Stimulated activated CD4-positive, alpha-beta T cell treated with anti-CD3 and anti-CD28 coated beads, Interleukin-12 subunit alpha, Interleukin-12 subunit beta, amount 100 ng/mL, for 4 hours (primary cell): ENCODE measurements at places on chromosomes 4 and X.

DNA sequence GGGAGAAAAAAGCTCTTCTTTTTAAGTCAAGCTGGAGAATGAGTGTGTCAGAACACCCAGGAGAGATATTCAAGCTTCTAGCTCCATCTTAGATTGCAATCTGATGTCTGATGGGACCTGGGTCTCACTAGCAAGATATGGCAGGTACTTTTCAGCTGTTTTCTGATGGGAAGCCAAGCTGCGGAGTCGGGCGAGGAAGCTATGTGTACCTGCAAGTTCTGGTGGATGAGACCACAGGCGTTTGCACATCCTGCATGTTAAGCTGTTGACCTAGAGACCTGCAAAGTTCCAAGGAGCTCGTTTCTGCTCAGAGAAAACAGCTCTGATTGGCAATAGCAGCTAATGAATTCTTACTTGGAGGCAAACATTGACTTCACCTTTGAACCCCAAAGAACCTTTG lies 167.3 kb upstream of the GATB start:
- DNase-seq: no peak

- no peak for DNase-seq
Measured at GRCh38 chr4:176910646-176911045, 117.9 kb upstream of the VEGFC start.

DNA sequence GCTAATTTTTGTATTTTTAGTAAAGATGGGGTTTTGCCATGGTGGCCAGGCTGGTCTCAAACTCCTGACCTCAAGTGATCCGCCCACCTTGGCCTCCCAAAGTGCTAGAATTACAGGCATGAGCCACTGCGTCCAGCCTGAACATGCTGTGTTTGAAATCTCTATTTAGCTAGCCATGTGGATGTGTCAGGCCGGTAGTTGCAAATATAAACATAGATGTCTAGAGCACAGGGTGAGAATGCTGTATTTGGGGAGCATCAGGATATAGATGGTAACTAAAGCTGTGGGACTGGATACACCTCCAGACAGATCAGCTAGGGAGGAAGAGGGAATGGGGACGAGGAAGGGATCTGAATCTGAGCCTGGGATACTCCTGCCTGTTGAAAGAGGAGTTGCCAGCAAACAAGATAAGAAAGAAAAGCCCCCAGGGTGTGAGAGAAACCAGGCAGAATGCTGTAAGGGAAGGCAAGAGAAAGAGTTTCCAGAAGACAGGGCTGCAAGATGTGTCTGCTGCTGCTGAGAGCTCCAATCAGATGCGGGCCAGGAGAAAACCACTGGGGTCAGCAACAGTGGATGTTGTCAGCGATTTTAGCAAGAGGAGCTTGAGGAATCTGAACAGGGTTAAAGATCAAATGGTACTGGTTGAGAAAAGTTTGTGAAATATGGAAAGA lies 177.4 kb downstream of the PALLD start:
- no peak for DNase-seq

- no peak for DNase-seq
Measured at GRCh38 chr4:28310926-28311325, 1450.3 kb downstream of the STIM2 start.

DNA sequence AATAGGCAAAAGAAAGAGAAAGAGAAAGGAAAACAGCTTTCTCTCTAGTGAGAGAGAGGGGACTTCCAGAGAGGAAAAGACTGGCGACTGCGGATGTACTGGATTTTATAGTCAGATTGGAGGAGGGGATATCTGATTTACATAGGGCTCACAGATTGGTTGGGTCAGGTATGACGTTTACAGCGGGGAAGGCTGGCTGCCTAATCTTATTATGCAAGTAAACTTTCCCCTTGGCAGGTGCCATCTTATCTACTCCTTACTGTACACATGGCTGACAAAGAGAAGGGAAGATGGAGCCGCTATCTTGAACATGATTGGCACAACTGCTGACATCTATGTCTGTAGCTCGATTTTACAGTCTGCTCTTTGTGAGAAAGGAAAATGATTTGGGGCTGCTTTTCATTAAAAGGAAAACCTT lies 25.4 kb downstream of the RBPJ start:
- DNase-seq: no peak

GRCh38 chr4:102392033-102392744 lies 46.9 kb upstream of the SLC39A8 start:
- no peak for DNase-seq

DNA sequence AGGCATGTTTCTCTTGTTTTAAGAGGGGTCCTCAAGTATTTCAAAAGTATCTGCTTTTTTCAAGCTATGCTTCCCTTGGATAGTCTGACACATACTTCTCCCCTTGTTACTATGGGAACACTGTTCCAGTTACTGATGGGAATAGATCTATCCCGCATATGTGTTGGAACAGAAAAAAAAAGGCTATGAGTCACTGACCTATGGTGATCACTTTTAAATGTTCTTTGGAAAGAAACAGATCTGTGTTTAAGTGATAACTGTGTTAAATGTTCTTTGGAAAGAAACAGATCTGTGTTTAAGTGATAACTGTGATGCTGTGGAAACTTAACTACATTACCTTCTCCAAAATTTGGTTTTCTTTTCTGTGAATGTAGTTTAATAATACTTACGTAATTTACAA lies 303.2 kb downstream of the TEX13C start:
- DNase-seq: no peak

GRCh38 chr4:83080561-83080960 lies 34.0 kb downstream of the PLAC8 start:
- DNase-seq: no peak

GRCh38 chrX:22340022-22340616 lies 67.4 kb downstream of the CBLL2 start:
- DNase-seq: no peak

- DNase-seq: no peak
Measured at GRCh38 chr4:48939785-48940184, 33.2 kb upstream of the OCIAD2 start.

DNA sequence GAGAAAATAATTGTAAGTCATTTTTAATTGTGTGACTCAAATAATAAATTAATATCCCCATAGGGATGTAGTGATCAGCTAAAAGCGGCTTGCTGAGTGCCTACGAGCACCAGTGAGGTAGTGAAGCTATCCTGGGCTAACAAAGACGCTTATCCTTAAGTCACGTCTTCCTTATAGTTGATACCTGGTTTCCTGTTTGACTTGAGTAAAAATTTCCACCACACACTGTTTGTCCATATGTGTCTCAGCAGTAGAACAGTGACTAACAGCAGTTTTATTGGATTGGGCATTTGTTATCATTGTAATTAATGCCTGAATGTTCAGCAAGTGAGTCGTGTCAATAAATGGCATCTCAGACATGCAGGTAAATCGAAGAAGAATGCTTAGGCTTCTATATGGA lies 241.1 kb downstream of the GRXCR1 start:
- no peak for DNase-seq

DNA sequence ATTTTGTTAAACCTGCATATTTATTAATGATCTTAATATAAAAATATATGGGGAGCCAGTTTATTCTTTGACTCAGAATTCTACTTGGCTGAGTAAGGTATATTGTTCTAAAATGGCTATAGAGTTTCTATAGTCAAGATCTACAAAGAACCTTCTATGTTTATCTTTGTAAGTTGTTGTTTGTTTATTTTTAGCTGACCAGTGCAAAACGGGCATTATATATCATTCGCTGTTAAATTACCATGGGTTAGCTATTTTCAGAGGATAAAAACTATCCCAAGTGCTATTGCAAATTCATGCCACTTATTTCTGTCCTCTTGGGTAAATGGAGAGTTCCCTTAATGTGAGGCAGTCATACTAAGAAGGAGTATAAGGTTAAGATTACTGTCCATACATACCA lies 5.3 kb upstream of the SPOCK3 start:
- DNase-seq: no peak

DNA sequence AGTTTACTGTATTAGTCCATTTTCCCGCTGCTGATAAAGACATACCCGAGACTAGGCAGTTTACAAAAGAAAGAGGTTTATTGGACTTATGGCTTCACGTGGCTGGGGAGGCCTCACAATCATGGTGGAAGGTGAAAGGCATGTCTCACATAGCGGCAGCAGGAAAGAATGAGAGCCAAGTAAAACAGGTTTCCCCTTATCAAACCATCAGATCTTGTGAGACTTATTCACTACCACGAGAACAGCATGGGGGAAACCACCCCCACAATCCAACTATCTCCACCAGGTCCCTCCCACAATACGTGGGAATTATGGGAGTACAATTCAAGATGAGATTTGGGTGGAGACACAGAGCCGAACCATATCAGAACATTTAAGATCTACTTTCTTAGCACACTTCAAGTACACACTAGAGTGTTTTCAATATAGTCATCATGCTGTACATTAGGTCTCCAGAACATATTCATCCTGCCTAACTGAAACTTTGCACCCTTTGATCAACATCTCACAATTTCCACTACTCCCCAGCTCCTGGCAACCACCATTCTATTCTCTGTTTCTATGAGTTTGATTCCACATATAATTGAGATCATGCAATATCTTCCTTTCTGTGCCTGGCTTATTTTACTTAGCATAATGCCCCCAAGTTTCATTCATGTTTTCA lies 341.0 kb downstream of the ARHGAP24 start:
- no peak for DNase-seq

DNA sequence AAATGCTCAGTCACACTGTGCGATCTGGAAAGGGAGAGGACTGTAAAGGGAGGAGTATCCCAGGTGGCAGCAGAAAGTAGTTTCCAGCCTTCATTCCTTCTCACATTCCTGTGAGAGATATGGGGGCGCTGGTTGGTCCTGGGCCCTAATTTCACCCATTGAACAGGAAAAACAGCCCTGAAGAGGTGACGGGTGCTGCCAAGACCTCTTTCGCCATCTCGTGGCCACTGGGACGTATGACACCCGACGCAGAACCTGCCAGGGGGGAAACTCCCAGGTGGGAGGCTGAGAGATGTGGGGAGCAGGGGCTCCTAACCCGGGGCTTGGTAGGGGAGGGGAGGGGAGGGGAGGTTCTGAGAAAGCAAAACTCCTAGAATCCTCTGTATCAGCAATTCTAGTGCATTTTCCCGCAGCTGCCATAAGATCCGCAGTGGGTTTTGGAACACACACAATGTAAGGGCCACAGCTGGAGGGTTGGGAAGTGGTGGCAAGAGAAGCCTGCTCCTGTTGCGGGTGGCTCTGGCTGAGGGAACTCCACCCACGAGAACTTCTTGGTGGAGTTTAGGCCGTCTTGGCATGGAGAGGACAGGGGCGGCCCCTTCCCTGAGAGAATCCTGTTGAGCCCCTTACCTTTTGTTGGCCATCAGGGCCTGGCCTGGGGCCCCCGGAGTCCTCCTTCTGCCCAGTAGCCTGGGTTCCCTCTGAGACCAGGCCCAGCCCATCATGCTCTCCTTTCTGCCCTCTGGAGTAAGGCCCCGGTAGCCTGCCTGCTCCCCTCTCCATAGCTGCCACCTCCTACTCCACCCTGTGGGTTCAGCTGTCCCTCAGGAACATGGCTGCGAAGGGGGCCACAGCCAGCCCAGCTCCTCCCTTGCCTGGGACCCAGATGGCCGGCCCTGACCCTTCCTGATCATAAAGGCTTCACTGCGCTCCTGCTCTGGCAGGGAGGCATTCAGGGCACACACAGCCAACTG lies 134.1 kb downstream of the OR13H1 start:
- DNase-seq: peak; percentile 25

DNA sequence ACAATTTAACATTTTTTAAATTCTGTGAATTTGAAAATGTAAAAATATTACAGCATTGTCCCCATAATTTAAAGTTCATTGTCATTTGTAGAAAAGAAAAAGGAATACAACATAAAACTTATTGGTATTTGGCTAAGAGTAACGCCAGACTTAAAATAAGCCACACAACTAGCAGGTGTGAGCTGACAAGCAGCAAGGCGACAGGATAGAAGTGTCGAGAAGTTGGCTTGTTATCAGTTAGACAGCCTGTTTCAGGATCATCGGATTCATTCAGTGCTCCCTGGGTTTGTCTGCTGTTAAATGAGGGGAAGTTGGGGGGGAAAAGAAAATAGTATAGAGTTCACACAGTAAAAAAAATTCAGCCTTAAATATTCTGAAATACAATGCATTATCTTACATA lies 393.6 kb downstream of the IL15 start:
- no peak for DNase-seq
